C1 segment of cervical spinal cord (tissue), 14 donors: ENCODE measurements at places on chromosomes 6 and 20.

DNA sequence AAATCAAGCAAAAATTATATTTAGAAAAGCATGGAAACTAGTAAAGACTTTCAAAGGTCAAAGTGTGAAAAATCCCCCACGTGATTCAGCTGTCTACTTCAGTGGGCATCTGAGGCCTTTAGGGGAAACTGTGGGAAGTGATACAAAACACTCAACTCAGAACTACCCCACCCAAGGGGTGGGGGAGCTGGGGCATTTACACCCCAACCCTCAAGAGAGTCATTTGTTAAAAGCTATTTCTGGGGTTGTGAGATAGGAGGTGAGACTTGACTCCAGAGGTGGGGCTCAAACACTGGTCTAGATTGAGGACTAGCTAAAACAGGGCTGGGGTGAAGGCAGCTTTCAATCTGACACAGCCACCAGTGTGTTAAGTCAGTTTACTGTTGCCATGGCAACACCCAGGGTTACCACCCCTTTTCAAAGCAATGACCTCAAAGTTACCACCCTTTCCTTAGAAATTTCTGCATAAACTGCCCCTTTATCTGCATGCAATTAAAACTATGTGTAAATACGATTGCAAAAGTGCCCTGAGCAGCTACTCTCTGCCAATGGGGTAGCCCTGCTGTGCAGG, 9.9 kb upstream of the GTSF1L start:
- no peak for DNase-seq

DNA sequence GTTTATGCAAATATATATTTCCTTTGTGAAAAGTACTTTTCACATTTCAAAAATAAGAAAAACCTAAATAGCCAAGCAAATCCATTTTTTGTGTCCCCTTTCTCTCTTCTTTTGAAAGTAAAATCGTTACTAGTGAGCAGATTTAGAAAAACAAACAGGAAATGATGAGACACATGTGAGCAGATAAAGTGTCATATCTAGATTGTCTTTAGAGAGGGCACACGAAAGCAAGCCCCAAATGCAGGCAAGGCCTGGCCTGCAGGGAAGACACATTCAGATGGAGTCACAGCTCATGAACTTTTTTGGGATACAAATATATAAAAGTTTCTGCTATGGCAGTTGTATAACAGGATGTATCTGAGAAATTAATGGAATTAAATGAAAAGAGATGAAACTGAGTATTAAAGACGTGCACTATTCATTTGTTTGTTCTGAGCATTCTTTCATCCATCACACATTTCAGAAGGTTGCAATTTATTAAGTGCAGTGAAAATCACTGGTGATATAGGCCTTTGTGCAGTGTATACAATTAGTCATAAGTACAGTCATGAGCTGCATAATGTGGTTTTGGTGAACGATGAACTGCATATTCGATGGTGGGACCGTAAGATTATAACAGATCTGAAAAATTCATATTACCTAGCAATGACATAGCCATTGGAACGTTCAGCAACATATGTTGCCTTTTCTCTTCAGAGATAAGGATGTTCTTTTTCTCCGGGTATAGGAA, 101.4 kb downstream of the PACRG start:
- no peak for DNase-seq

GRCh38 chr6:28863604-28864325, 60.0 kb downstream of the TRIM27 start:
- peak; percentile 70 for DNase-seq

GRCh38 chr6:3296537-3296936, 37.8 kb downstream of the PSMG4 start:
- DNase-seq: no peak

DNA sequence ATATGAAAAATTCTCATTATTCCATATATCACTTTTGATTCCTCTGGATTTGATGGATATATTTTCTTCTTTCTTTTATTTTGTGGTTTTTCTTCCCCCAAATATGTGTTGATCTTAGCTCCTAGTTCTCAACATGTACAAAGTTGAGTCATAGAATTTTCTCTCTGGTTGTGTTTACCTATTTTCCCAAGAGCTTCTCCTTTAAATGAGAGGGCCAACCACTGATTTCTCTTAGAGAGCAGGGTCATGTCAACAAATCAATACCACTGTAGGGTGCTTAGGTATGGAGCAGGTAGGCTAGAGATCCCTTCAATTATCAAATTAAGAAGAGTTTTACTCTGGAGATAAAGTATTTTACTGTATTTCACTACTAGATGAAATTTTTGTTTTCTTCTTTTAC, 145.7 kb downstream of the BMP5 start:
- DNase-seq: no peak

DNA sequence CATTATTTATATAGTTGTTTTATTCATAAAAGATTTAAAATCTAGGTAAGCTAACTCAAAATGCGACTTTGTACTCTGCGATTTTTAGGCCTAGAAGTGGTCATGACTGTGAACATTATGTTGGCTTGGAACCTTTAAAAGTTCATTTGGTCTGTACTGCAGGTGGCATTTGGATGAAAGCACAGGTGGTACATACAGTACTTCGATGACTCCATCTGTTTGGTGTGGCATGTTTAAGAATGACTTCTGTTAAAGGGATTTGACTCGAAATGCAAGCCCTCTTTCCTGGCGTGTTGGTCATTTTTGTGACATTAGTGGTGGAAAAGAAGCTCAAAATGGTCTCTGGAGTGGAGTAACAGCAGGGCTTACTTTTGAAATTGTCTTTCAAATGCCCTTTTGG, 118.1 kb downstream of the UST start:
- no peak for DNase-seq

DNA sequence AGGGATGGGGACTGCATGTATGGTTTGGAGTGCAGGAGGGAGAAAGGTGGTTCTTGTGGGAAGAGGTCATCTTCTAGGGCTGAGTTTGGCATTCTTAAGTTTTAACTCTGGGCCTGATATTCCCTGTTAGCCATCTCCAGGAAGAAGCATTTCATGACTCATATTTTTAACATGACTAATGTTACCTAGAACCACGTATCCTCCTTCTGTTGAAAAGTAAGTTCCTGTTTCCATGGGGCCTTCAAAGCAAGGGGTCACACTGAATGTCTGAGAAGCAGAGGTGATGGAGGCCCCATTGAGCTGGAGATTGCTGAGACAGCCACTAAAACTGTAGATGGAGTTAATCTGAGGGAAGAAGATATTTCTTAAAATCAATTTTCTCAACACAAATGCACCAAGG, 30.2 kb downstream of the FAM229B start:
- DNase-seq: no peak

- no peak for DNase-seq
These were observed 601.9 kb downstream of the HTR1B start for GRCh38 chr6:76861403-76861802.

DNA sequence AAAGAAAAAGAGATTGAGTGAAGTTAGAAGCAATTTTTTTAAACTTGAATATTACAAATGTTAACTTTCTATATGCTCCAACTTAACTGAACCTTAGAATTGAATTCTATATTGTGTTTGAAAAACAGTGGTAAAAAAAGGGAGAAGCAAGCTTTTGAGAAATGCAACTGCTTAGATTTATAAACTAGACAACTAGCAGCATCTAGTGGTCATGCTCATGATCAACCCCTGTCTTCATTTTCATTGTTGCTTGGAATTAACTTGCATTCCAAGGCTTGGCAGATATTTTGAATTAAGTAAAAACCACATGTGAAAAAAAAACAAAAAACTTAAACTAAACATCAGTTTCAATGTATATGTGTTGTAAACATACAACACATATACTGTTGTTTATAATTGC, 113.1 kb downstream of the C6orf58 start:
- DNase-seq: no peak

- peak; percentile 66 for DNase-seq
These were observed 123.3 kb upstream of the SLC2A12 start for GRCh38 chr6:134175532-134176263.

- DNase-seq: no peak
These were observed 90.1 kb upstream of the FERMT1 start for GRCh38 chr20:6212903-6213302.

DNA sequence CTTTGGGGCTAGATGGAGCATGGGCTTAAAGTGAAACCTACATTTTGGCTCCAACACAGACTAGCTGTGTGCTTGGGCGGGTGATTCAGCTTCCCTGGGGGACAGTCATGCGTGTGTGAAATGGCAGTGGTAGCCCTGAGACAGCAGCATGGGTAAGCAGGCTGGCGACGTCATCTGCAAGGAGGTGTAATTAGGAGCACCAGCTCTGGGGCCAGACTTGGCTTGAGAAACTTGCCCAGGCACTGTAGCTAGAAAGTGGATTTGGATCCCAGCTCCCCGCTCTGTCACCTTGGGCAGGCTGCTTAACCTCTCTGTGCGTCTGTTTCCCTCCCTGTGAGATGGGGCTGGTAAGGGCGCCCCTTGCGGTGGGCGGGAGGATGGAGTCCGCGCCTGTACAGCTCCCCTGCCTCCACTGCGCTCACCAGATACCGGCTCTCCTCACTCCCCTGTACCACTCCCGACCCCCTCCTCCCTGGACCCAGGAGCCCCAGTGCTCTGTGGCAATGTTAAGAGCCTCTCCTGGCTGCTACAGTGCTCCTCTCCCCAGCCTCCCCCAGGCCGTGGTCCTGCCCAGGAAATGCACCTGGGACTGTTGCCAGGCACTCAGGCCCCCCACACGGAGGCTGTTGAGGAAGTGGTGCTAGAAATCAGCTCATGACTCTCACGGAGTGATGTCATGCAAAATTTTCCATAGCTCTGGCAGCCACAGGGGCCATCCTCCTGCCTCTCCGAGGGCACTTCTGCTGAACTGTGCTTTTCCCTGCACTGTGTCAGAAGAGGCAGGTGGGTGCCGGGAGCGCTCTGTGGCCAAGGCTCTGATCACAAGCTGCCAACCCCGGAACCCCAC, 44.6 kb downstream of the SYNJ2 start:
- DNase-seq: no peak

DNA sequence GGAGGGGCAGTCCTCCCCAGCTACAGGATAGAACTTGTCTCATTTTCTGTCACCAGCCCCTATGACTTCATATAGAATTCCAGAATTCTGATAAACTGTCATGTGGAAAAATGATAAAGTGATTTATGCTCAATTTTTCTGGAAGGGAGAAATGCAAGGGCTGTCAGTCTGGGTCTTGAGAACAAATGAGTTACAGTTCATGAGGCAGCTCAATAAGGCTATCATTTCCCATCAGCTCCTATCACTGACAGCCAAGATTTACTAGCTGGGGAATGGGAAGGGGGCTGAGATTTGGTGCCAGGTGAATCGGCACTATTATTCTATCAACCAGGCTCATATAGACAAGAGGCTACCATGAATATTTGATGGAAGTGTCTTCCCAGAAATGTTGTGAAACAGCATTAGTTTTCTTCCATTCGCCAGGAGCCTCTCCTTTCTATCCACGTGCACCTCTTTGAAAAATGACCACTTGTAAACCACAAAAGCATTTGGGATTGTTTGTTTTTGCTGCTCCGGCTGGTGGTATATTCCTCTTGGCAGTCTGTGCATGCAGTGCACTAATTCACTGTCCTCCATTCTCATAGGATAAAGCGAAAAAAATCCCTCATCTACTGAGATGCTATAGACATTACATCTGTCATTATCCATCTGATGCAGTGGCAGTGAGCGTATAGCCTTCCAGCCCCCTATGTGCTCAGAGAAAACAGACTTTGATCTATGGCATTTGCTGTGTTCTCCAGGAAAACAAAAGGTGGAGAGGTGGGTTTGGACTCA, 528.7 kb upstream of the RNF217 start:
- no peak for DNase-seq

GRCh38 chr20:24767623-24768100, 181.4 kb upstream of the CST7 start:
- no peak for DNase-seq

DNA sequence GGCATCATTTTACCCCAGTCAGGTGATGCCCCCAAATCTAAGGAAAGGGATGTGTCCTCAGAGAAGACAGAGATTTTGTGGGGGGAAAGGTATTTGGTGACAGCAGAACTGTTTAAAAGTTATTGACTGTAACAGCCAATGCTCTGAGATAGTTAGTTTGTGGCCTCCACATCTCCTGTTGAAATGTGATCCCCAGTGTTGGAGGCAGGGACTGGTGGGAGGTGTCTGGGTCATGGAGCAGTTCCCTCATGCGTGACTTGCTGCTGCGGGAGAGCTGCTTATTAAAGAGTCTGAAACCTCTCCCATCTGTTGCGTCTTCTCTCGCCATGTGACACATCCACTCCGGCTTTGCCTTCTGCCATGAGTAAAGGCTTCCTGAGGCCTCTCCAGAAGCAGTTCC, 282.8 kb upstream of the FOXQ1 start:
- no peak for DNase-seq

GRCh38 chr6:54440549-54440948, 132.3 kb downstream of the TINAG start:
- DNase-seq: no peak

- DNase-seq: no peak
These were observed 96.7 kb downstream of the FYN start for GRCh38 chr6:111776236-111777221.
